ENCODE measurements at places on chromosomes 6 and 20. TPM values are rescaled to one million over a fixed set of nuclear protein-coding genes. Genes with fewer than 3 reads are reported as not detected.

Gene SIRPG
- not detected for total RNA-seq

Gene TLDC2
- total RNA-seq: not detected

Gene SYCP2L
- 3.9 TPM for total RNA-seq

Gene CNKSR3
- 4.7 TPM for total RNA-seq

Gene SLC22A2
- not detected for total RNA-seq

Gene VSX1
- total RNA-seq: 1.0 TPM

Gene DNMT3B
- 5.1 TPM for total RNA-seq

Gene ELOVL2
- 3.6 TPM for total RNA-seq

Gene TFAP2D
- total RNA-seq: not detected

Gene BPIFB1
- not detected for total RNA-seq

Data from A549 treated with ZK216348 at 1 μM for 4 hours (cell line).